Stimulated activated CD8-positive, alpha-beta memory T cell treated with anti-CD3 and anti-CD28 coated beads, Interleukin-7, amount 100 ng/mL, for 1 hour (primary cell): ENCODE measurements at places on chromosomes 5 and 9.

DNA sequence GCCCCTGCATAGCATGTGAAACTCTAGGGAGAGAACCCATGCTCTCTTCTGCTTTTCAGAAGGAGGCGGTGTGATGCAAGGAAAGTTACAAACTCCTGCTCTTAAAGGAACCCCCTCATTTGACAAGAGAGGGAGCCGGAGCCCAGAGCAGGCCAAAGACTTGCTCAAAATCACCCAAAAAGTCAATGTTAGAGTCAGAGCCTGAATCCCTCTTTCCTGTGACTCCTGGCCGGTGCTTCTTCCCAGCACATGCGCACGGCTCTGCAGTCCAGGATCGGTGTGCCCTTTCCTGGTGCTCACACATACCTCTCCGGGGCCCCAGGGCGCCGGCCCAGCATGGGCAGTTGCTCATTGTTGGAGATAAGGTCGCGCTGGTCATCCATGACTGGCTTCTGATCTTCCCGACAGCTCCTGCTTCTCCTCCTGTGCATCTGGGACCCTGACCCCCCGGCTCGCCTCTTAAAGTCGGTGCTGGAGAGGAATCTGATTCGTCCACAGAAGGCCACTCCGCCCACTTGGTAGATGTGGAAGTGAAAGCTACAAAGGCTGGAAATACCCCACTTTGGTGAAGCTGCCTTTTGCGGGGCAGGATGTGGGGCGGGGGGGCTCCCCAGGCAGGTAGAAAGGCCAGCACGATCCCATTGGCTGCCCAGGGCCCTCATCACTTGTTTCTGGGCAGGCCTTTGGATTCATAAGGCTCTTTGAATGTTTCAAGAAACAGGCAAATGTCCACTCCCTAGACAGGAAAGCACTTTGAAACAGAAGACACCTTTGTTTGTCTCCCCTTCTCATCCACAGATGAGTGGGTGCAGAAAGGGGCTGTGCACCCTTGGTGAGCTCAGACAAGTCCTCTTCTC is at the start of gene CD74:
CD74 (minus strand) TSS at position 592 of the 857 bp plus-strand sequence; CDS start at position 431, 161 bp downstream.
- DNase-seq = peak; percentile 83

DNA sequence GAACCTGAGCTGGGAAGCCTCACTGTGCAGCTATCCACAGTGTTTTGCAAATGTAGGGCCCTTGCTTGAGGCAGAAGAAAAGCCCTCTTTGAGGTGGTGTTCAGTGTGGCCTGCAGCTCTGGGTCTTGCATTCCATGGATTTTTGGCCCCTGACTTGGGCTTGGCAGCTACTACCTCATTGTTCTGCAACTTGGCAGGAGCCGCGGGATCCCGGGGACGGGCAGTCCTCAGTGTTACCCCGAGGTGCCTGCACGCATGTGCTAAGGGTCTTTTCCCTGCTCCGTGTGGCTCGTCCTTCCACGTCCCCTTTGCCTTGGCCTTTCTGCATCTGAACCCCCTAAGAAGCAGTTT is 39.8 kb downstream of the NEK6 start:
- no peak for DNase-seq

DNA sequence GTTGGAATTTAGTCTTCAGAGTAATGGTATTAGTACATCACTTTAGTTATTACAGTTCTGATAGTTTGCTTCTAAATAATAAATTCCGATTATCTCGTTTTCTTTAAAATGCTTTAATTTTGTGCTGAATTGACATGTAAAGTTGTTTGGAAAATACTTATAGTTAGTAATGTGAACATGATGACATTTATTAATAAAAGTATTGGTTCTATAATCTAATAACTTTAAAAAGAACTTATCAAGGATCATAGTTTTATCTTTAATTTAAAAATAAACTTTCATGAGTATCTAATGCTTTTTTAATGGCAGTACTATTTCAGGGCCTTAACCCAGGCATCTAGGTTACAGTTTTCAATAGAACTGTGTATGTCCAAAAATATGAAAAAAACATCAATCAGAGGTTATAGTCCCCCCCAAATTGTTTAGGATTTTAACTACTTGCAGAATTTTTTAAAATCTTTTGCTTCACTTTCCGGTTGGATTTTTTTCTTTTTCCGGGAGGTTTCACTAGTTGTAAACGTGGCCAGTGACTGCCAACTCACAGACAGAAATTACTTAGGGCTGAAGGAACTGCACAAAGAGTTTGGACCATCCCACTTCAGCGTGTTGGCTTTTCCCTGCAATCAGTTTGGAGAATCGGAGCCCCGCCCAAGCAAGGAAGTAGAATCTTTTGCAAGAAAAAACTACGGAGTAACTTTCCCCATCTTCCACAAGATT is 680 bp downstream of the GPX8 start:
- DNase-seq = no peak

- no peak for DNase-seq
Observed at GRCh38 chr5:136132087-136132486, 558 bp upstream of the SMAD5 start.

DNA sequence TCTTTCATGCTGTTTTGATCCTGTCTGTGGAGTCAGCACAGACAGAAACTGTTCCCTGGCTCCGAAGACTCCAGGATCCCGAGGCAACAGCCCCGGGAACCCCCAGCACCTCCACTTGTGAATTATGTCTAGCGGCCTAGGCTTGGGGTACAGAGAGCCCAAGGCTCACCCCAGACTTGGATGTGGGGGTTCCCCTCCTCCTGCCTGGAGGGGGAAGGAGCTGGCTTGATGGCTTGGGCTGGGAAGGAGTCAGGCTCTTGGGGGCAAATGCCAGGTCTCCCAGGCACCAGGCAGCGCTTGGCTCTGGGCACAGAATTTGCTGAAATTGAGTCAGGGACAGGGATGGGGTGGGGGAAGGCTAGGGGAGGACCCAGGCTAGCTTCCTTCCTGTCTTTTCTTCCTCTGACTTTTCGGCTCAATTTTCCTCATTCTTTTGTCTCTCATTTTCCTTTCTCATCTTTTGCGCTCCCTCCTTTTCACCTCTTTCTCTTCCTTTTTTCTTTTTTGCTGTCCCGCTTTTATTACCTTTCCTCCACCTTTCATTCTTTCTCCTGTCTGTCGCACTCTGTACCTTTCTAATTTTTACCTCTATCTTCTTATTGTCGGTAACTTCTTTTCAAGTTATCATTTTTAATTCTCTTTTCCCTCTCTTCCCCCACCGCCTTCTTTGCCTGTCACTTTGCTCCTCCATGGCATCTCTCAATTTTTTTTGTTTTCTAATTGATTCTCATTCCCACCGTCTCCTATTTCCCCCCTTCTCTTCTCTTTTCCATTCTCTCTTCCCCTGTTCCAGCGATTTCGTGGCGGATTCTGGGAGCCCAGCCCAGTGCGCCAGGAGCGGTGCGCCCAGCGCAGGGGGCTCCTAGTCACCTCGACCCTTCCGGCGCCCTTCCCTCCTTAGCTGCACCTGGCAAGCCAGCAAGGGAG is 10.5 kb downstream of the MSX2 start:
- no peak for DNase-seq

DNA sequence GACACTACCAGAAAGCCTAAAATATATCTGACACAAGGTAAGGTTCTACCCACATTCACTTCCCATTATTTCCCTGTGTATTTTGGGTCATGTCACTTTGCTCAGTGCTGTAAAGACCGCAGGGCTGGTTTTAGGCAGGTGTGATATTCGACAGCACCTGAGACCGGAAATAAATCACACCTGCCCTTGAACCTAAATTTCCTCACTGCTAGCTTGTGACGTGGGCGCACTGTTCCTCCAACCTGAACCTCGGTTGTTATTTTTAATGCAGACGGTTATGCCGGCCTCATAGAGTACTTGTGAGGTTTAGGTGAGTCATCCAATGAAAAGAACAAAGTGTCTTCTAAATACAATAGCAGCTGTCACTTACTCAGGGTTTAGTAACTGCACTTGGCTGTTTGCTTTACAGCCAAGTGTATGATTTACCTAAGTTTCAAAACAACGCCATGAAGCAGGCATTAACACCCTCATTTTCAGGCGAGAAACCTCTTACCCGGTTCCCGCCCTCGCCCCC is 20.7 kb upstream of the ZNF782 start:
- DNase-seq = no peak

DNA sequence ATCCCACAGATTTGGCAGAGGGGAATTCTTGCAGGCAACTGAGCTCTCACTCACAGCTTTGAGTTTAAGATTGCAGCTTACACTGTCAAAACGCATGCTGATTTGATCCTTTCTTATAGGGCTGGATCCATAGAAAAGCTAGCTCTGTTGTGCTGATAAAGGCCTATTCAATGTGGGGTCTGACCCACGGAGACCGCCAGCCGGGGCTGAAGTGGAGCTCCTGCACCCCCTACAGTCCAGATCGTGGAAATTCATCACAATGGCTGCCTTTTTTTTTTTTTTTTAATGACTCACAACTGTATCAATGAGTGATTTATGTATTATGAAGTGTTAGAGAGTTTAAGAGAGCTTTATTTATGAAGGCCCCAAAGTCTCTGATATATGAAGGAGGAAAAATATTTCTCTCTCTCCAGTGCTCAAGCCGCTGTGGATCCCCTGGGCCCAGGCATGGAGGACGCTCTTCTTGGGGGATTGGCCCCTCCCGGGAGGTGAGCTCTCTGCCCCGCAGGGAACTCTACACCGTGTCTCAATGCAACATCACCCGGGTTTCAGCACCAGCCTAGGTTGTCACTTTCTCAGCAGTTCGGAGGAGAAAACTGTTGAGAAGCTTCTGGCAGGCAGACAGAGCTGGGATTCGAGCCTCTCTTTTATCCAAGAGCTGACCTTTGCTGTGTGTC is 700.2 kb downstream of the IRX1 start:
- DNase-seq = no peak

GRCh38 chr9:126483468-126484073 is 130.2 kb upstream of the LMX1B start:
- DNase-seq = no peak

GRCh38 chr5:94702729-94703128 is 84.3 kb downstream of the SLF1 start:
- DNase-seq = no peak

DNA sequence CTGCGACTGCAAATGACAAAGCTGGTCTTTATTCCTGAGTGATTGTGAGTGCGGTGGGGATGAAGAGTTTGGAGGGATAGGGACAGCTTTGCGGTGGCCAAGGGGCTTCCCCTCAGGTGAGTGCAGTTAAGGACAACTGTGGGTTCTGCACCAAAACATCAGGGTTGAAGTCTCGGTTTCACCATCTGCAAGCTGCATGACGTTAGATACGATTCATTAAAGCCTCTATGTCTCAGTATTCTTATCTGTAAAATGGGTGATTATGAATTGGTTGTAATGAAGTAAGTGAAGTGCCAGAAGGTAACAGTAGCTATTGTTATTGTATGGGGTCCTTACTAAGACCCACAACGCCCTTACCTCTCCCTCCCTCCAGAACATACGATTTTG is 226.8 kb upstream of the DAPK1 start:
- DNase-seq = no peak

GRCh38 chr5:945691-946551 is 53.2 kb downstream of the TRIP13 start:
- DNase-seq = no peak

DNA sequence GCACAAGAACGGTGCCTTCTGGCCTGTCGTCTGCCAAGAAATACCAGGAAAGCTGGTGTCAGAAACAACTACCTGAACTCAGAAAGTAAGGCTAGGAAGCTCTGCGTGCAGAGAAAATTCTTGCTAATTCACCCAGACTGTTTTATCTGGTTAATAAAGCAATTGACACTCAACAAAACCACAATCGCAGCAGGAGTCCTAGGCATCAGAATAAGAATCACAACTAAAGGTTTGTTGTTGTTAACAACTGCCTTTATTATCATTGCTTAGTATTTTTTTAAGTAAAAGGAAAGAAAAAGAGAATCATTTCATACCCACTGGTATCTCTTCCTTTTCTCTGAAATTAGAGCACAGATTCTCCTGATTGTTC is 3.9 kb upstream of the ISL1 start:
- DNase-seq = no peak
